ENCODE measurements at places on chromosomes 12 and 14. TPM values are rescaled to one million over a fixed set of nuclear protein-coding genes. Genes with fewer than 3 reads are reported as not detected.

LRTM2 gene
- total RNA-seq = not detected

LMO3 gene
- 2.0 TPM for total RNA-seq

KRT2 gene
- not detected for total RNA-seq

OLR1 gene
- not detected for total RNA-seq

YEATS4 gene
- total RNA-seq = 19.1 TPM

LBHD2 gene
- total RNA-seq = not detected

Data from smooth muscle cell of trachea (primary cell).